ENCODE measurements at places on chromosomes 11 and 22.

DNA sequence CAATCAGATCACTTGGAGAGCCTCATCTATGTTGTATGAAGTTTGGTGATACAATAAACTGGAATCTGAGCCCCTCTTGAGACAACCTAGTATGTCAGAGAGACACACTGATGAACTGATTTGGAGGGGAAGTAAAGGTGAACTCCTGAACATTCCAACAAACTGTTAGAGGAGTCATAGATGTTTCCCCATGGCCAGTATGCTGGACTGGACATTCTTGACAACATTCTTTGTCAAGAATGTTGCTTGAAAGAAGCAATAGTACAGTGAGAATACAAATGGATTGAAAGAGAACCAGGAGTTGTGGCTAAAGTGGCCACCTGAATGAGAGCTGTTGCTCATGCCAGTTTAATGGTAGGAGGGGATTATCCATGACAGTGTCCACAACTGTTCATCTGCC is 588.1 kb downstream of the NELL1 start:
- DNase-seq: no peak

DNA sequence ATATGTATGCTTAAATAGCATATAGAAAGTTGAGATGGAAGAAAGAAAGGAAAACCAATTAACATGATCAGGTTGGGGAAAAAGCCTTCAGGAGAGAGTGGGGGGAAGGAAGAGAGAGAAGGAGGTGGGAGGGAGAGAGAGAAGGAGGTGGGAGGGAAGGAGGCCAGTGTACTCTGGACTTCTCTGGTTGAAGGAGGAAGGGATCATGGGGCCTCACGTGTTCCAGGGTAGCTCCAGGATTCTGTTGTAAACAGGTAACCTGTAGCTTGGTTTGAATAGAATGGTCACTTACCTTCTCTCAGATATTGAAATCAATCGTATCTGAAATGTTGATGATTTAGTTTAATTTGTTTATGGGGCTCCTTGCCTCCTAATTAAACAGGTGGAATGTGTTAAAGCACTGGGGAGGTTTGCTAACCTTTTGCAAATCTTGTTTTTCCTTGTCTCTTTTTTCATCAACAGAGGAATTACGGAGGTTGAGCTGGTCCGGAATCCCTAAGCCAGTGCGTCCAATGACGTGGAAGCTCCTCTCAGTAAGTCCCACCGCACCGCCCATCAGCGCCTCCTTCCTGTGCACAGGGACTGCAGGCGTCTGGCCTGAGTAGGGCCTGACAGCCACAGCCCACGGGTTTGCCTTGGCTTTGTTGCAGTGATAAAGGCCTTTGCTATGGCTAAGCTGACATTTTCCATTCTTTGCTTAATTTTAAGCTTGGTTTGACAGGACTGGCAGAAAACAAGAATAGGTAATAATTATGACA is 115.9 kb downstream of the TBC1D22A start:
- DNase-seq: no peak

DNA sequence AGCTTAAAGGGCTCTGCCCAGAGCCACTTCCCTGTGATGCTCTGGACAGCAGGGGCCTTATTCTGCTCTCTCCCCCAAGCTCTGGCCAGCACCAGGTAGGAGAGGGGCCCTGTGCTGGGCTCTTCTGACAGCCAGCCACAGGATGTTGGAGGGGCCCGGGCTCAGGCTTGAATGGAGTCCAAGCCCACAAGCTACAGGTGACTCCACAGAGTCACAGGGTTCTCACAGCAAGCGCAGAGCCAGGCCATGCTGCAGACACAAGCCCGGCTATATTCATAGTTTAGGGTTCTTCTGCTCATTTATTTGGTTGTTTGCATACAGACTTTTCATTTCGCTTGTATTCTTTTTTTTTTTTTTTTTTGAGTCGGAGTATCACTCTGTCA is 1392.8 kb downstream of the BRD1 start:
- DNase-seq: no peak

GRCh38 chr11:75673977-75674582 is 5.2 kb upstream of the MAP6 start:
- DNase-seq: no peak

DNA sequence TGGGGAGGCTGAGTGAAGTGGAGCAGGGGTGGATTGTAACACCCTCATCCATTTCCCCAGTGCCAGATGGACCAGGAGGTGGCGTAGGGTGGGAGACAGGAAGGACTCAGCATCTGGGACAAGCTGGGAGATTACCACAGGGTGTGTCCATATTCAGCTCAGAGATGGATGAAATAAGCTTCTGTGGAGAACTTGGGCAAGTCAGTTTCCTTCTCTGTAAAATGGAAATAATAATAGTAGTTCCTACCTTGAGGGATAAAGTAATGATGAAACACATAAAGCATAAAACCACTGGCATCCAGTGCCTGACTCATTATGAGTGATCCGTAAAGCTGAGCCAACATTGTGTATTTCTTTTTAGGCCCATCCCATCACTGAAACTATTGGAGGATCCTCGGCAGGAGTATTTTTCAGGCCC is 607 bp upstream of the ROBO4 start:
- DNase-seq: no peak

DNA sequence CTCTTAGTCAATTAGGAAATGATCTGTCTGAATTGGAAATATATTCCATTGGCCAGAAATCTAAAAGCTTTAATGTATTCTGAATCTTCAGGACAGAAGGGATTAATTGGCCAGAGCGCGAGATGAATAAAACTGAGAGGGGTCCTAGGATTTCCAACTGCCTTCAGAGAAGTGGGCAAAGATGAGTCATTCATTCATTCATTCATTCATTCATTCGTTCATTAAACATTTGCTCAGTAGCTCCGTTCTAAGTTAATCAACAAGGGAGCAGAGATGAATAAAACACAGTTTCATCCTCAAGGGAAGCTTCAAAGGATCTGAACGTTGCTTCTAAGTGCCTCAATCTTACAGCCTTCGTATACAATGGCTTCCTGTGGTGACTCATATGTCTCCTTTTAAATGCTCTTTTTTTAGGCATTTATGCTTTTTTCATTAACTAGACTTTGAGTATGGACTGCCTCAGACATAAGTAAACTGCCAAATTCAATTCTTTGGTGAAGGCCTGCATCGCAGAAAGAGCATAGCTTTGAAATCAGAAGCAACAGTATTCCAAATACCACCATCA is 537.4 kb upstream of the CCDC90B start:
- no peak for DNase-seq

GRCh38 chr22:41197038-41197972 is 7.8 kb upstream of the L3MBTL2 start:
- DNase-seq: peak; percentile 39

DNA sequence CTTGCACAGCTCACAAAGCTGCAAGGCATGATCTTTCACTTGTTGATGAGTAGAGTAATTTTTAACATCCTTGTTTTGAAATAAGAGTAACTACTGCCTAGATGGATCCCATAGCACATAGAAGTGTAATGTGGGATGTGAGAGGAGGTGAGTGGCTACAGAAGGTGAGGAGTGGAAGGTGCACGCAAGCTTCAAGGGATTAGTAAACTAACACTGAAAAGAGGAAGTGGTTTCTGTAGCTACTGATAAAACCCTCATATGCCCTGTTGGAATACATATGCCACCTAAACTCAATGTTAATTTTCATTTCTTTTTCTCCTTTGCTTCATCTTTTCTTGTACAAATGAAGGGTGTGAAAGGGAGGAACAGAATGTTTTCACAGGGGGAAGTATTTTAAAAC is 22.0 kb upstream of the CTSC start:
- no peak for DNase-seq

DNA sequence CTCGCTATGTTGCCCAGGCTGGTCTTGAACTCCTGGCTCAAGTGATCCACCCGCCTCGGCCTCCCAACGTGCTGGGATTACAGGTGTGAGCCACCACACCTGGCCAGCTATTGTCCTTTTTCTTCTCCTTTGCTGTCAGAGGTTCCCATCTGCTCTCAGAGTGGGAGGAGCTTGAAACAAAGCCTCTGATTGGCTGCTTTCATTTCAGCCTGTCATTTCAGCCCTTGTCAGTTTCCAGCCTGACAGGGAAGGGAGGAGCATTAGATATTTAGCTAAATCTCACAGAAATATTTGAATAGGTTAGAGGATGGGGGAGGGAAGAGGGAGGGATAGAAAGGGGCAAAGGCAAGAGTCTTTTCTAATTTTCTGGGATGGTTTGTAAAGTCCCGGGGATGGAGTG is 8.7 kb downstream of the SLC22A6 start:
- DNase-seq: no peak

DNA sequence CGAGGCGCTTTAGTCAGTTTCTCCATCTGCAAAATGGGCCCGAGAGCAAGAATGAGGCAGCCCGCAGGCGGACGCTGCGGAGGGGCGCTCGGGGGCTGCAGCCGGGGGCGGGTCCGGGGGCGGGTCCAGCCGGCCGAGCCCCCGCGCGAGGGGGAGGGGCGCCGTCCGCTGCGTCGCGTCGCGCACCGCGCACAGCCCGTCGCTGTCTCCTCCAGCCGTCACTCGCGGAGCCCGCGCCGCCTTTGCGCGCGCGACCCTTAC is 282 bp downstream of the PC start:
- DNase-seq: no peak

DNA sequence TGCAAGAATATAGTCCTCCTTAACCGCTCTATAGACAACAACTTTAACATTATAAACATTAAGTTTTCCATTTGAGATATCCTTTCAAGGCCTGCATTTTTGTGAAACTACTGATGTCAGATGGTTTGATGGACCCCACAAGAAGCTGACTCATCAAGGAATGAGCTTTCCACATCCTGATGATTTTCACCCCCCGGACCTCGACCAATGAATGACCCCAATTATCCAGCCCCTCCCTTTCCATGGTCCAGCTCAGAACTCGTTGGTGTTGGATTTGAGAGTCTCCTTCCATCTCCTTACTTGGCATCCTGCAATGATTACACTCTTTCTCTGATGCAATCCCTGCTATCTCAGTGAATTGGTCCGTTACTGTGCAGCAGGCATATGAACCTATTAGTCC is 31.8 kb upstream of the GUCY1A2 start:
- no peak for DNase-seq

DNA sequence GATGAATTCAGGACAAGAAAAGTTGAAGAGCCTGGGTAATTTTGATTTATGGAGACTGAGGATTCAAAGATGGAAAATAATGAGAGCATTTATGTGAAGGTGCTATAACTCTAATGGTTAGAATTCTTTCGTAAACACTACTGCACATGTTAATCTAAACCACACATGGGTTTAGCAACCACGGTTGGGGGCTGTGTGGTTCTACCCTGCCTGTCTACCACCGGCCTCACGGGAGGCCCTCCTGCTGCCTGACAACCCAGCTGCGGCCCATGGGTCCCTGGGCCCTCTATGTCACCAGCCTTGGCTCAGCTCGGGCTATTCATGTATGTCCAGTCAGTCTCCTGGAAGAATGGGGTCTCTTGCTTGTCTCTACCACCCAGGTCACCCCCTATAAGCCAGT is 68.5 kb upstream of the ARFGAP3 start:
- no peak for DNase-seq

DNA sequence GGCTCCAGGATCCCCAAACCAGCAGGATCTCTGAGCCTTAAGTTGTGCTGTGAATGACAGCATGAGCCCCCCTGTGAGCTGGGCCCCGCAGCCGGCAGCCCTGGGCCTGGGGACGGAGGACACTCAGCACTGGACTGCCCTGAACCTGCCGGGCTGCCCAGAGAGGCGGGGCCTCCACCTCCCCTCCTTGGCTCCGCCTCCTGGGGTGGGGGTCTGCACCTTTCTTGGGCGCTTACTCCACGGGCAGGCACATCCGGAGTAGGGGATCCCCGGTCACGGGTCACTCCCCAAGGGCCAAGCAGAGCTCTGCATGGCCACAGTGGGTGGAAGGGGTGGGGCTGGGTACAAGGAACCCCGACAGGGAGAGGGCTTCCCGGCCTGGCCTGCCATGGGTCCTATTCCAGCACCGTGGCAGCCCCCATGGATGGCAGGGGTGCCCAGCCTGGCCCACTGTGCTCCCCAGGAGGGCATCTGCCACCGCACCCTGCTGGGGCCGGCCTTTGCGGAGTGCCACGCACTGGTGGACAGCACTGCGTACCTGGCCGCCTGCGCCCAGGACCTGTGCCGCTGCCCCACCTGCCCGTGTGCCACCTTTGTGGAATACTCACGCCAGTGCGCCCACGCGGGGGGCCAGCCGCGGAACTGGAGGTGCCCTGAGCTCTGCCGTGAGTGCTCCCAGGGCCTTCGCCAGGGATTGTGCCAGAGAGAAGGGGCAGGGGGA is 5.4 kb downstream of the MUC5B start:
- no peak for DNase-seq

DNA sequence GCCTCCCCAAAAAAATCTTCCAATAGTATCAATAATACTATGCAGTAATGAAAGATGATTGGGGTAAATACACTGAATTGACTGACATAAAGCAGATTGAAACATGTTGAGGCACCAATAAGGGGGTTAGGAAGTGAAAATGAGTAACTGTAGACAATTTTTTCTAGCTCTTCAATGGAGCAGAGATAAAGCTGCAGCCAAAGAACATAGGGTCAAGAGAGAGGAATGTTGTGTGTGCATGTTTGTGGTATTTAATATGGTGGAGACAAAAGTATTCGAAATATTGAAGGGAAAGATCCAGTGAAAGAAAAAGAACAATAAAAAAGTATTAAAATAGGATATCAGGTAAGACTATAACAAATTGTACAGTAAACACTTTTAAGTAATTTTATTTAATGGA is 450.0 kb upstream of the CCDC179 start:
- DNase-seq: no peak

DNA sequence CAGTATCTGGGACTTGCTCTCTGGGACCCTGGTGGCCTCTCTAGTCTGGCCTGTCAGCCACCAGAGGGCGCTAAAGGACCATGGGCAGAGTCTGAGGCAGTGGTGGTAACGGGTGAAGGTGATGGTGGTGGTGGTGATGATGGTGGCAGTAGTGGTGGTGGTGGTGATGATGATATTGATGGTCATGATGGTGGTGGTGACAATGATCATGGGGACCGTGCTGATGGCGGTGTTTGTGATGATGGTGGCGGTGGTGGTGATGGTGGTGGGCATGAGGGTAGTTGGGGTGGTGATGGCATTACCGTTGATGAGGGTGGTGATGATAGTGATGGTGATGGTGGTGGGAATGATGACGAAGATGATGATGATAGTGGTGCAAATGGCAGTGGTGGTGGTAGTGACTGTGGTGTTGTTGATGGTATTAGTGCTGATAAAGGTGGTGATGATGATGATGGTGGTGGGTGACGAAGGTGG is 16.0 kb downstream of the TRPM5 start:
- peak; percentile 27 for DNase-seq

DNA sequence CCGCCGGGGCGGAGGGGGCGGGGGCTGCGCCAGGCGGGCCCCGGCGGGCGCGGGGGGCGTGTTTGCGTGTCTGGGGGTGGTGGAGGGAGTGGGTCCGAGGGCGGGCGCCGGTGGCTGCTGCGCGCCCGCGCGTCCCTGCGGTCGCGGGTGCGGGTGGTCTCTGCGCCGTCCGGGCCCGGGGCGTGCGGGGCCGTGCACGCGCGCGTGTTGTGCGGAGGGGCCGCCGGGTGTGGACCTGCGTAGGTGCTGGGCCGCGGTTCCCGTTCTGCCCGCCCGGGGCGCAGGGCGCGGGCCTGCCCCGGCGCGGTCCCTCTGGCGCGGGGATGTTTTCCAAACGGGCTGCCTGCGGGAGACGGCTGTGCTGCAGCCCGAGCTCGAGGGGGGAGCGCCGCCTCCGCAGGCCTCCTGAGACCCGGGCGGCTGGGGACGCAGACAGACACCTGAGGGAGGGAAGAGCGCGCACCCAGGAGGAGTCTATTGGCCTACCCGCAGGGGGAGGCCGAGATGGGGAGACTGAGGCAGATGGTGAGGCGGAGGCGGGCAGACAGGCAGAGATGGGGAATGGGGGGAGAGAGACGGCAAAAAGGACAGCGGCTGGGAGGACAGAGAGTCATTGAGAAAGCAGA is 442 bp downstream of the PELI3 start:
- DNase-seq: no peak

- no peak for DNase-seq
These were observed 20.5 kb upstream of the GSTP1 start for GRCh38 chr11:67562963-67563704.

GRCh38 chr11:133997554-133997953 is 40.8 kb upstream of the IGSF9B start:
- no peak for DNase-seq
